Brain (organoid and tissue), 16 donors: ENCODE measurements at places on chromosomes 11 and 22.
A peak's percentile ranks its signal among the peaks of the same experiment; 100 is the strongest.

- peak; percentile 20 for DNase-seq
These were observed 43.3 kb upstream of the EP300 start for GRCh38 chr22:41048791-41049717.

GRCh38 chr11:123231777-123232176 is 36.7 kb upstream of the CLMP start:
- DNase-seq: no peak

- DNase-seq: peak; percentile 89
These were observed 1329.0 kb downstream of the LRRC4C start for GRCh38 chr11:40130427-40130826.

- DNase-seq: no peak
These were observed 12.7 kb downstream of the DUSP8 start for GRCh38 chr11:1559111-1559951.

DNA sequence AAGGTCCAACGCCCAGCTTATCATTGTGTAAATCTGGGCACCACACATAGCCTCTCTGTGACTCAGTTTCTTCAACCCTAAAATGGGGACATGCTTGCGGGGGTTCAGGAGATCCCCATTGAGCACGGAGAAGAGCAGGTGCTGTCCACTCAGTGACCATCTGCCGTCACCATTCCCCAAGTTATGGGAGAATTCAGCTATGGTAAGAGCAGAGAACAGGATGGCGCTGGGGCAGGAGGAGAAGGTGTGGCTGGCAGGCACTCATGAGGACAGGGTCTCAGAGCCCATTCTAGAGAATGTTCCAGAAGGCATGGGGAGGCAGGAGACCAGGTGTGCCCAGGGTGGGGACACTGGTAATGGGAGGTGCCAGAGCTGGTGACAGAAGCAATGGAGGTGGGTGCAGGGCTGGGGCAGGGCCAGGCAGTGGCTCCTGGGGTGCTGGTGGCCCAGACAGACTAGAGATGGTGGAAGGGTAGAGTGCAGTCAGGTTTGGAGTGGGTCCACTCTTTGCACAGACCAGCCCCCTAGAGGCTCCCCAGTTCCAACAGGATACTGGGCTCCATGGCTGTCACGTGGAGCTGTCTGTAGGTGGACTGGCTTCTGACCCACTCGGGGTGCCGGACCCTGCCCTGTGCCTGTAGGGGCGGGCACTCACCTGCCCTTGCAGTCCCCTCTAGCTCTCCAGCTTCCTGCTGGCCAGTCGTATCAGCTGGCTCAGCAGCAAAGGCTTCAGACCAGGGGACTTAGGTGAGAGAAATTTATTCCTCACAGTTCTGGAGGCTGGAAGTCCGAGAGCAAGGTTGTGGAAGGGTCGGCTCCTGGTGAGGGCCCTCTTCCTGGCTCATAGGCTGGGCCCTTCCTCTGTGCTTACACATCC is 84.7 kb downstream of the CDKN1C start:
- no peak for DNase-seq

DNA sequence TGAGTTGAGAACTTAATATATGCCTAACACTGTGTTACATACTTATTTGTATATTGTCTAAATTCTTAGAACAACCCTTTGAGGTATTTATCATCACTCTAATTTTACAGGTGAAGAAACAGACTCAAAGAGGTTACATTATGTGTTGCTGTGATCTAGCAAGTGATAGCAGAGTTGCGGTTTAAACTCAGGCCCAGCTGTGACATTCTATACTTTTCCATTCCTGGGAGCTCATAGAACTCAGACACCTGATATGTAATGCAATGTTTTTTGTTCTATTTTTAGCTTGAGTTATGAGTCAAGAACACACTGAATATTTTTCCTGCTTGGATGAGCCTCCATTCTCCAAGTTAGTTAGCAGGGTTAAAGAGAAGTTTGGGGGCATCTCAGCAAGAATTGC is 449.7 kb upstream of the DDI1 start:
- no peak for DNase-seq

DNA sequence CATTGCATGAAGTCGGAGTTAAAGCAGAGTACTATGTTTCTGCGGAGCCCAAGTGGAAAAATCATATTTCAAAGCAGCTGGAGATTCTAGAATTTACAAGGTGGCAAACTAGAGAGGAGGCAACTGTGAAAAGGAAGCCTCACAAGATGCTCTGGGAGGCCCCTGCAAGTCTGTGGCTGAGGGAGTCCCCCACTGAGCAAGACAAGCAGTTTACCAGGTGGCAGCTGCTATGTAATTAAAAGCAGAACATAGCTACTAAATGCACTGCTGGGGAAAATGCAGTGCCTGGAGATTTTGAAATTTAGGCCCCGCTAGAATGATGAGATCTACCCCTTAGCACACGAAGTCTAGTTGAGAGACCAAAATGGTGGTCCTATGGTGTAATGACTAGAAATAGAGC is 728.0 kb downstream of the OPCML start:
- no peak for DNase-seq

- no peak for DNase-seq
These were observed 47.1 kb upstream of the LMO1 start for GRCh38 chr11:8310743-8311298.

DNA sequence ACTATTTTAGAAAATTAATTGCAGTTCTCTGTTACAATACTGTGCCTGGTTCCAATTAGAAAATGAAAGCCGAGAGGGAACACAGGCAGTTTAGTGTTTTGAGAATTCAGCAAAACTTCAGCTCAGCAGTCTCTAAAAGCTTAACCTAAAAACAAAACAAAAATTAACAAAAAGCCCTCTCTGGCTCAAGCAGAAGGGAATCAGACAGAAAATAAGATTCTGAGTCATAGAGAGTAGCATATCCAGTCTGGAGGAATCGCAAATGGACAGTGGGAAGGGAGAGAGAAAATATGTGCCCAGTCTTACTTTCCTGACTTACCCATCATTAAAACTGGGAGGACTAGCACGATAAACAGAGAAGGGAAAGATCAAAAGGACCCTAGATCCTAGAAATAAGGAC is 38.1 kb upstream of the CHRM4 start:
- DNase-seq: no peak

DNA sequence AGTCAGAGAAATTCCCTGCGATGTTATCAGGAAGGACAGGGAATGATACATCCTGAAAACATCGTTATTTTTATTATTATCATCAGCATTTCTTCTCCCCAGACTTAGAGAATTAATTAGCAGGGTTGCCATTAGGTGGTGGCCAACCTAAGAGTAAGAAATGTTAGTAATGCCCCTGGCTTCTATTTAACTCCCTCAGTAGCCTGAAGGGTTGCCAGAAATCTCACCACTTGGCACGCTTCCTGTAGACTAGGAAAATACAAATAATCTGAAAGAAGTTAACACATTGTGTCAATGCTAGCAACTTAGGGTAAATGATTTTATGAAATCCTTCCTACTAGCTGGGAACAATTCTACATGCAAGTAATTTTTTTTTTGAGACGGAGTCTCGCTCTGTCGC is 45.5 kb downstream of the ENDOD1 start:
- DNase-seq: no peak

- peak; percentile 3 for DNase-seq
These were observed 44.4 kb upstream of the MYEOV start for GRCh38 chr11:69249311-69250185.

GRCh38 chr11:104254347-104254746 is 90.4 kb upstream of the PDGFD start:
- no peak for DNase-seq

- peak; percentile 41 for DNase-seq
These were observed 32.9 kb upstream of the DLAT start for GRCh38 chr11:111992206-111992855.

- DNase-seq: peak; percentile 80
These were observed at the start of gene TRIM21 for GRCh38 chr11:4393209-4393857. Gene TRIM21, minus strand, starts transcription at chr11:4393702. Its CDS starts 3,293 bp downstream, at chr11:4390409.

DNA sequence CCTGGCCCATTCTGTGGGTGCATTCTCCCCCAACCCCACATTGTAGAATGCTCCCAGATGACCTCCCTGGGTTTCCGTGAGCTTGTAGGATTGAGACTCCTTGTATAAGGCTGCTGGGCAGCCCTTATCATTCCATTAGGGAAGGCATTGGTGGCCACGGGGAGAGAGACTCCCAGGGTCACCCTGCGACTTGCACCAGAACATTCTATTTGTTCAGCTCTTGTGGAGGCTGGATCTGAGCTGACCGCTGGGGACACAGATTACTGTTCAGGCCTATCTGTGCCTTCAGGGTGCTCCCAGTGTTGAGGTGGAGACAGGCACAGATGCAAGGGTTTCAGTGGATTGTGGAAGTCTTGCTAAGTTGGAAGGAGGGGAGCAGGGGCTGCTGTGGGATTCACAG is 17.8 kb downstream of the MICALL1 start:
- no peak for DNase-seq

DNA sequence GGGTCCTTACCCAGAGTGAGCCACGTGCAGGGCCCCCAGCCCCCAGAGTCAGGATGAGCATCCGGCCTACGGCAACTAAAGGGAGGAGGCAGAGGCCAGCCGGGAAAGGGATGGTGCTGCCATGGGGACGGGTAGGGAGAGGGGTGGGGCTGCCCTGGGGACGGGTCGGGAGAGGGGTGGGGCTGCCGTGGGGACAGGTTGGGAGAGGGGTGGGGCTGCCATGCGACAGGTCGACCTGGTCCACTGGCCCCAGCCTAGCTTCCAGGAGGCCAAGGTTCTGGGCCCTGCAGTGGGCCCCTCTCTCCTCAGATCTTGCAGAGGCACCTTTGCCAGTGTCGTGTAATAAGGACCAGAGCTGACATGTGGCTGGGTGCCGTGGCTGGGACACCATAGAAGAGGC is 187.7 kb downstream of the BRD1 start:
- no peak for DNase-seq

- peak; percentile 45 for DNase-seq
These were observed 20.8 kb downstream of the ADA2 start for GRCh38 chr22:17198170-17199002.

GRCh38 chr22:23386822-23387580 is 193.1 kb downstream of the IGLL1 start:
- DNase-seq: no peak

DNA sequence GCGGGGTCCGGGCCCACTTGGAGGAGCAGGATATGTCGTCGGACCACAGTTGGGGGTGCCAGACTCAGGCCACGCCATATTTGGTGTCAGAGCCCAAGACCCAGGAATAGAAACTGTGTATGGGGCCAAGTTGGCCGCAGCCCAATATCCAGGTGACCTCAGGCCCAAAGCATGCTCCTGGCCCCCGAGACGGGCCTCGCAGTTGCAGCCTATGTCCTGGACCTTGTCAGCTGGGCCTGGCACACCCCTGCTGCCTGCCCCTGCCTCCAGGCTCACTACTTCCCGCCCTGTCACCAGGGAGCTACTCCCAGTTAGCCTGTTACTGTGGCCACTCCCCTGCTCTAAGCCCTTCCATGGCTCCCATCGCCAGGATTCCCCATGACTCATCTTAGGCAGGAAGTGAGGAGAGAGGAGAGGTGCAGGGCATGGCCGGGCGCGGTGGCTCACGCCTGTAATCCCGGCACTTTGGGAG is 23.1 kb downstream of the A4GALT start:
- DNase-seq: no peak

- peak; percentile 89 for DNase-seq
These were observed at the start of gene CSNK1E for GRCh38 chr22:38317122-38317994. Gene CSNK1E, minus strand, starts transcription at chr22:38317433. Its CDS starts 3,276 bp downstream, at chr22:38314157.

- no peak for DNase-seq
These were observed 206.2 kb upstream of the NARS2 start for GRCh38 chr11:78780889-78781288.

GRCh38 chr22:46053563-46054090 is 76.7 kb upstream of the WNT7B start:
- DNase-seq: peak; percentile 74

DNA sequence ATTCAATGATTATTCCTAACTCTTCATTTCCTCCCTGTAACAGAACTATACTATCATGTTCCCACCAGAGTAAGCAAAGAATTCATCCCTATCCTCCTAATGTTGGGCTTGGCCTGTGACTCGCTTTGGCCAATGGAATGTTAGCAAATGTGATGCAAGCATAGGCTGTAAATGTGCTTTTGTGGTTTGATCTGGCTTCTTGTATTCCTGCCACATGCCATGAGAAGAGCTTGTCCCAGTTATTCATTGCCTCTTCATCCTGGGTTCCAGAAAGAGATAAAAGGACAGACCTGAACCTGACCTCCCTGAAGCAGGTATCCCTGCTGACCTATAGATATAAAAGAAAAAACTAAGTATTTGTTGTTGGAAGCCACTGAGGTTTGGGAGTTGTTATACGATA is 51.0 kb downstream of the SYTL2 start:
- DNase-seq: peak; percentile 71

DNA sequence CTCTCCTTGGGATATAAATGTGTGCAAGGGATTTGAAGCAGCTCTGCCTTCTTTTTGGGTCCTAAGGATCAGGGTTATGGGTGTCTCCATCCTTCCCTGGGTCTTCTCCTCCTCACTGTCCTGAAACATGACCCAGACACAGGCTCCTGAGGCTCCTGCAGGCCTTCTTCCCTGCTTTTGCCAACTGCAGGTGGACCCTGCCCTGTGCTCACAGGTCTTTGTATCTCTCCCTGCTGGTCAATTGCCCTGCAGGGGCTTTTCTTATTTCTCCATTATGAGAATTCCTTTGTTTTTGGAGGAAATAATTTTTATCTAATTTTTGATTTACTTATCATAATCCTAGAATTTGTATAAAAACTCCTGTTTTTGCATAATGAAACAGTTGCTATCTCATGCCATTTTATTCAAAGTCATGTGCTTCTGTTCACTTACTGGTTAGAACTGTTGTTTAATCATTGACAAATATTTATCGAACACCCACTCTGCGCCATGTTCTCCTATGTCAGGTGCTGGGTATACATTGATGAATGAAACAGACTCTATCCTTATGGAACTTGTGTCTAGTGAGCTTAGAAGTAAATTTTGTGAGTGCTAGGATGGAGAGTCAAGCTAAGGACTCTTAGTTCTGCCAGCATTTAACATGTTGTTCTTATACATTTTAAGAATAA is 89.7 kb upstream of the TOP3B start:
- DNase-seq: no peak

- DNase-seq: no peak
These were observed 578.5 kb downstream of the TBC1D22A start for GRCh38 chr22:47340851-47341436.

GRCh38 chr11:122093731-122094275 is 22.2 kb downstream of the BLID start:
- peak; percentile 57 for DNase-seq

- DNase-seq: no peak
These were observed 203.7 kb downstream of the TENM4 start for GRCh38 chr11:79237091-79237490.

- DNase-seq: no peak
These were observed 3.6 kb downstream of the BCL9L start for GRCh38 chr11:118921929-118922744.

DNA sequence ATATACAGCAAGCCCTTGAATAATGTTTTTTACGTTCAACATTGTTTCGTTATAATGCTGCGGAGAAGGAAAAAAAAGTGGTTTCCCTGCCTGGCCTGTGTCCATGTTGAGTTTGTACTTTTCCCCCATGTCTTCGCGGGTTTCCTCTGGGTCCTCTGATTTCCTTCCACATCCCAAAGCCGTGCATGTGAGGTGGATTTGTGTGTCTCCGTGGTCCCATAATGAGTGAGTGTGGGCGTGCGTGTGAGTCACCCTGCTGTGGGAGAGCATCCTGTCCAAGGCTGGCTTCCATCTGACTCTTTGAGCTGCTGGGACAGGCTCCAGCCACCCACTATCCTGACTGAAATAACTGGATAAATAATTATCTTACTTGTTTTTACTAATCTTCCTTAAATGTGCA is 29.6 kb upstream of the SNX19 start:
- DNase-seq: no peak

- no peak for DNase-seq
These were observed 54.1 kb downstream of the MAML2 start for GRCh38 chr11:96288915-96289314.
